GM23248 (cell line): ENCODE measurements at places on chromosomes 13 and 19. TPM values are rescaled to one million over a fixed set of nuclear protein-coding genes. Genes with fewer than 3 reads are reported as not detected.

Gene ZNF578
- 1.5 and 2.2 TPM in 2 replicates for total RNA-seq

Gene FFAR2
- total RNA-seq: not detected in 2 replicates

Gene NOSIP
- 46.0 and 53.2 TPM in 2 replicates for total RNA-seq

Gene INSR
- total RNA-seq: 11.7 and 13.0 TPM in 2 replicates

Gene HIPK4
- total RNA-seq: 0.43 TPM in 1 of 2 replicates, not detected in the other

Gene CYP2A6
- total RNA-seq: not detected in 2 replicates

Gene ZNF560
- 0.25 and 1.9 TPM in 2 replicates for total RNA-seq

Gene DCT
- total RNA-seq: not detected in 2 replicates

Gene SYDE1
- total RNA-seq: 104 and 113 TPM in 2 replicates

Gene ZNF585A
- total RNA-seq: 3.6 and 25.7 TPM in 2 replicates

Gene DDX49
- total RNA-seq: 71.6 and 76.0 TPM in 2 replicates

Gene FGF14
- total RNA-seq: under 0.01 TPM in 1 of 2 replicates, not detected in the other

Gene MPND
- total RNA-seq: 3.0 and 6.2 TPM in 2 replicates

Gene IGFL1
- not detected in 2 replicates for total RNA-seq

Gene ZFR2
- not detected in 2 replicates for total RNA-seq

Gene SMAD9
- 9.4 and 10.8 TPM in 2 replicates for total RNA-seq

Gene PTGIR
- 18.0 and 21.1 TPM in 2 replicates for total RNA-seq

Gene LCP1
- not detected in 2 replicates for total RNA-seq

Gene CDC42EP5
- 39.6 and 51.7 TPM in 2 replicates for total RNA-seq

Gene PTPRS
- total RNA-seq: 196 and 215 TPM in 2 replicates

Gene WDR88
- total RNA-seq: not detected in 2 replicates

Gene OR7A10
- total RNA-seq: not detected in 2 replicates
